ENCODE measurements at places on chromosomes 5 and 9.

- DNase-seq: no peak
Measured at GRCh38 chr5:152374711-152375275, 30.3 kb downstream of the NMUR2 start.

- no peak for DNase-seq
Measured at GRCh38 chr5:151676719-151677118, 10.0 kb downstream of the SPARC start.

GRCh38 chr5:143662020-143662419 is 149.9 kb upstream of the HMHB1 start:
- no peak for DNase-seq

GRCh38 chr5:22063717-22064116 is 789.4 kb downstream of the CDH12 start:
- no peak for DNase-seq

- no peak for DNase-seq
Measured at GRCh38 chr5:44708602-44709001, 100.1 kb upstream of the MRPS30 start.

GRCh38 chr9:13352451-13352979 is 73.0 kb upstream of the MPDZ start:
- DNase-seq: no peak

GRCh38 chr5:11854936-11855335 is 49.3 kb downstream of the CTNND2 start:
- no peak for DNase-seq

DNA sequence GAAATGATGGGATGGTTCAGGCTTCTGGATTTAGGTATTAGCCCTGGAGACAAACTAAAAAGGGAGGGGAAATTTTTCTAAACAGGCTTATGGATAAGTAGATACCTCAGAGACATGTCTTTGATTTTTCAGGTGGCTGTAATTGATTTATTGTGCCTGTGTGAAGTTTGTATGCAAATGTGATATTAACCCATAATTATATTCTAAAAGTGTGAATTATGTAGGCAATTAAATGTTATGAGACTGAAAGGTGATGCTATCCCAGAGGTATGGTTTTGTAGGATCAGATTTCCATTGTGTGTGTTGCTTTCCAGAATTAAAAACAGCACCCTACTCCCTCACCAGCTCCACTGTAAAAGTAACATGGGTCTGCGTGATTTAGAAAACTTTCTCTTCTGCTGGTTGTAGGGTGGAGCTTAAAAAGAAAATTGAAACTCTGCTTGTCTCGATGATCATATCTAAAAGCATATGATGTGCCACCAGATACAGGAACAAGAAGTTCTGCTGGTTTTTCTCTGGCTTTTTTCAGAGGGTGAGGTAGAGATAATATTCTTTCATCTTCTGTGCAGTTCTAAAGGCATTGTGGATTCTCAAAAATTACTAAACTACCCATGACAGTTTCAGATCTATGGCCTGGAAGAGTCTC is 71.8 kb upstream of the TAF11L2 start:
- DNase-seq: no peak

GRCh38 chr5:132046880-132047299 is 13.6 kb upstream of the IL3 start:
- DNase-seq: no peak

GRCh38 chr9:6512085-6512657 is 99.2 kb downstream of the UHRF2 start:
- no peak for DNase-seq

DNA sequence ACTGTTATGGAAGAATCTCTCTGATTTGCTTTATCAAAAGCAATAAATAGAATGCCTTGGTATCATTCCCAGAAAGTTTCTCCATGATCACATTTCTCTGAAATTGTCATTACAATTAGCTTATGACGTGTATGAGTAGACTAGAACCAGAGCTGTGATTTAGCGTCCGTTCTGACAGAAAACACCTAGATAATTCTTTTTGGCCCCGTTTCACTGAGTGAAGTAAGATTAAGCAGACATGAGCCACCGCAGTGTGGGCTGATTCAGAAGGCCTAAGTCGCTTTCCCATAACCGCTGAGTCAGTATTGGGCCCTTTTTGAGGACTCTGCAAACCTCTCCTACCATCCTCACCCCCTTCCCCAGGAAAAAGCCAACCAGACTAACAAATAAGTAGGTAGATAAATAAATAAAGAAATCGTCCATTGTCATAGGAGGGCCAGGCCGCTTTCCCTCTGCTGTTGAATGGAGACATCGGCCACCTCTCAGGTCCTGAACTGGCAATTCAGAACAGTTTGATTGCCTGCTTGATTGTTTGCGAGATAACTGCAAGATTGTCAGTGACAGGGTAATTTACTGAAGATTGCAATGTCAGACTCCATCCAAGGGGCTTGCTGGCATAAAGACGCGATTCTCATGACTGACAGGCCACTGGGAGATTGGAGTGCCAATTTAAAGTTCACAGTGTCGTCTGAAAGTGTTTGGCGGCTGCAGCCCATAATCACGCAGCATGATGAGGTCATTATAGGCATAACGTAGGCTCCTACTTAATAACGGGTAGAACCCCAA is 105.0 kb upstream of the WWC1 start:
- no peak for DNase-seq

- DNase-seq: no peak
Measured at GRCh38 chr5:167750586-167750985, 540.9 kb upstream of the WWC1 start.

DNA sequence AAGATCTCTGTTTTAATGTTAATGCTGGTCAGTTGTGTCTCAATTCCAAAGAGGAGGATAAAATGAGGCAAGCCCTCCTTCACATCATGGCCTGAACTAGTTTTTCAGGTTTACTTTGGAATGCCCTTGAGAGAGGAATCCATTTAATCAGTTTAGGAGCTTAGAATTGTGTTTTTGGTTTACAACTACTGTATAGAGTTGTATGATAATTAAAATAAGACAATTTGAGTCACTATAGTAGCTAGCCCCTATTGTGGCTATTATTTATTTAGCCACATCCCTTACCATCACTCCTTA is 107.8 kb upstream of the PRLR start:
- no peak for DNase-seq

DNA sequence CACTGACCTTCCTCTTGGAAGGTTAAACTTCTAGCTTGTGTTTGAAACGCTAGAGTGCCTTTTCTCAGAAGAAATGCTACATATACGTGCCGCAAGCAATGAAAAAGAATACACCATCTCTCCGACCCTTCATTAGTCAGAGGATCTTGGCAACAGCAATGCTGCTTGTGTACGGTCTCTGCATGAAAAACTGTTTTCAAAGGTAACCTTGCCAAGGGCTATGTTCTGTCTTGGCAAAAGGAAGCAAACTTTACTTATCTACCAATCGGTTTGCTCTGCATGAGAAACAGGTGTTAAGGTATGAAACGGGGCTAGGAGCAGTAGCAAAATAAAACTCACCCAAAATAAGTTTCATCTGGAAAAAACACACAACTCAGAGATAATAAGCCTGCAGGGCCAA is 297.8 kb downstream of the FBXL17 start:
- no peak for DNase-seq

- no peak for DNase-seq
Measured at GRCh38 chr9:26950521-26950920, 3.5 kb upstream of the PLAA start.

- DNase-seq: no peak
Measured at GRCh38 chr5:122741681-122742080, 33.2 kb upstream of the SNX2 start.

GRCh38 chr5:10295619-10296326 is 11.9 kb downstream of the CMBL start:
- DNase-seq: no peak

DNA sequence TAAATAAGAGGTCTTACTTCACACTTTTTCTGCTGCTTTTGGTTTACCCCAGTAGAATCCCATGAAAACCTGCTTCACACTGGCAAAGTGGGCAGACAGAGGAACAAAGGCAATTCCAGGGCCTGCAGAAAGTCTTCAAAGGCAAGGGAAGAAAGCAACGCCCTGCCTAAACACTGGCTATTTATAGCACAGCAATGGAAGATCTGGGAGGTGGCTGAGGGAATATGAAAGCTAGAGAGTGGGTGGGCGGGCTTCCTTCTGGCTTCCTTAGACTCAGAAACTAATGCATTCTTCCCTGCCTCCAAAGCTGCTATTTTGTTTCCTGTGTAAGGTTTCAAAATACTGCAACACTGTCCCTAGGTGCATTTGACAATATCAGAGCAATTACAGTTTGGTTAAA is 46.8 kb downstream of the ELAVL2 start:
- no peak for DNase-seq

GRCh38 chr9:125683486-125683885 is 23.5 kb downstream of the MAPKAP1 start:
- no peak for DNase-seq

- DNase-seq: no peak
Measured at GRCh38 chr5:5490774-5491347, 68.4 kb downstream of the ICE1 start.

DNA sequence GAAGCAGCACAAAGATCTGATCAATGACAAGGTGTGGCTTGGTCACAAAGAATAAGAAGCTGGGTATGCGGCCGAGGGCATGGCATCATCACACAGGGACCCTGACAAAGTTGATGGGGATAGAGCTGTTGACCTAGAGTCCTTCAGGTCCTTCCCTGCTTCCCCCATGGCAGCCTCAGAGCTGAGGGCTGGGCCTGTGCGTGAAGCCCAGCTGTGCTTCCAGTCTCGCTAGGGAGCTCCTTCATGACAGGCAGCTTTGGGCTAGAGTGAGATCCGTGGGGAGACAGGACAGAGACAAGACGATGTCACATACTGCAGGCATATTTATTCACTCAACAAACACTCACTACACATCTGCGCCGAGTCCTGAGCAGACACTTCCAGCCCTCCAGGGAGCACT is 56.4 kb upstream of the NEURL1B start:
- DNase-seq: peak; percentile 28

GRCh38 chr5:31273631-31274378 is 80.3 kb downstream of the CDH6 start:
- DNase-seq: no peak

GRCh38 chr9:137828527-137829259 is 48.9 kb upstream of the CACNA1B start:
- peak; percentile 59 for DNase-seq

DNA sequence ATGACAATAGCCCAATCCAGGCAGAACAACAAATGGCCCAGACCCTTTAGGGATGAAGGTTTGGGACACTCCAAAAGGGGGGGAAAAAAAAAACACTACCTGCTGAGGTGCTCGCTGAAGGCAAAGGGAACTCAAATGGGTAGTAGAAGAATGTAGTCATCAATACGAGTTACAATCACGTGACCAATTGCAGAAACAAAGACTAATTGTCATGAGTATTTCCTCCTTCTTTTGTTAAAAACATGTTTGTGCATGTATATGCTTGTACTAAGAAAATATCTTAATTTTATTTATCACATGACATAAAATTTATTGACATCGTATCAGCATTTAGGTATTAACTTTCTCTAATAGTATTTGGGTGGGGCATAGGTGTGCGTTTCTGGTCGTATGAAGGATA is 743.5 kb downstream of the DNAH5 start:
- no peak for DNase-seq

- no peak for DNase-seq
Measured at GRCh38 chr5:57784121-57784520, 301.5 kb upstream of the ACTBL2 start.

- DNase-seq: no peak
Measured at GRCh38 chr5:33675958-33676464, 215.8 kb downstream of the ADAMTS12 start.

DNA sequence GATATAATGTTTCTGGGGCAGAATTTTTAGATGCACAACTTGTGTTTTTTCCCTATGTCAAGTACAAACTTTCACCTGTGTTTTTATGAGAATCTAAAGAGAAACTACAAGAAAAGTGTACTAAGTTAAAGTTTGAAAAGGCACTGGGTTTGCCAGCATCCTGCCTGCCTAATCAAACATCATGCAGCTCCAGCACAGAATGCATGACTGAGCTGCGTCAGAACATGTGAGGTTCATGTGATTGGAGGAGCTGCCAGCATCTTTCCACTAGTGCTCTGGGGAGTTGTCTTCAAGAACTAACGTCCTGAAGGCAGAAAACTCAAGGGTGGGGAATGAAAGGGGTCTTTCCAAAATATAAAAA is 46.1 kb upstream of the RIC1 start:
- DNase-seq: no peak

- DNase-seq: no peak
Measured at GRCh38 chr9:126626926-126627233, 13.2 kb downstream of the LMX1B start.

DNA sequence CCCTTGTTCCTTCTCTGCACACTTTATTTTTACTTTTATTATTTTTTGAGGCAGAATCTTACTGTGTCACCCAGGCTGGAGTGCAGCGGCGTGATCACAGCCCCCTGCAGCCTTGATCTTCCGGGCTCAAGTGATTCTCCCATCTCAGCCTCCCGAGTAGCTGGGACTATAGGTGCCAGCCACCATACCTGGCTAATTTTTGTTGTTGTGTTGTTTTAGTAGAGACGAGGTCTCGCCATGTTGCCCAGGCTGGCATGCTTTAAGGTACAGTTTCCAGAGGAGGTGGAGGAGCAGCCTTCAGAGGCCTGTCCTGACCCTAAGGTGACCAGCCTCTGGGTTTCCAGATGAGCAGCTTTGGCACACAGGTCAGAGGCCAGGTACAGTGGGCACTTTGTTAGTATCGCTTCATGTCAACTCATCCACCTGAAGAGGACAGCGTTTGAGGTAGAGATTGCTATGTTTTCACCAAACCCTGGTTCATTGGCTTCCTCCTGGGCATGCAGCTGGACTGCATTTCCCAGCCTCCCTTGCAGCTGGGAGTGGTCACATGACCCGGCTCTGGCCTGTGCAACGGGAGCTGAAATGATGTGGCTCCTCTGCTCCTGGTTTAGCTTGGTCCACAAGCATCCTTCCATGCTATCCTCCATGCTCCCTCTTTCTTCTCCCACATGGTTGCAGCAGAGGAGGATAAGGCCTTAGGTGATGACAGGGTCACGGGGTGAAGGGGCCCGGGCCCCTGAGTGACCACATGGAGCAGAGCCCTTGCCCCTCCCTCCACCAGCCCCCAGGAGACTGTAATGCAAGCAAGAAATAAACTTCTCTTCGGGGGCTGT is 139.3 kb upstream of the IER5L start:
- DNase-seq: peak; percentile 70
